ENCODE measurements at places on chromosomes 4 and X.

- DNase-seq, result no peak
Measured at GRCh38 chrX:48903290-48903689, 5.6 kb downstream of the PQBP1 start.

GRCh38 chrX:2500803-2501558, at the start of the genes DHRSX and ZBED1:
DHRSX (minus strand) TSS chrX:2500976; CDS start chrX:2500925, 51 bp downstream.
ZBED1 (minus strand) TSS chrX:2500976; CDS start chrX:2490719, 10,257 bp downstream.
- peak; percentile 55 for DNase-seq

DNA sequence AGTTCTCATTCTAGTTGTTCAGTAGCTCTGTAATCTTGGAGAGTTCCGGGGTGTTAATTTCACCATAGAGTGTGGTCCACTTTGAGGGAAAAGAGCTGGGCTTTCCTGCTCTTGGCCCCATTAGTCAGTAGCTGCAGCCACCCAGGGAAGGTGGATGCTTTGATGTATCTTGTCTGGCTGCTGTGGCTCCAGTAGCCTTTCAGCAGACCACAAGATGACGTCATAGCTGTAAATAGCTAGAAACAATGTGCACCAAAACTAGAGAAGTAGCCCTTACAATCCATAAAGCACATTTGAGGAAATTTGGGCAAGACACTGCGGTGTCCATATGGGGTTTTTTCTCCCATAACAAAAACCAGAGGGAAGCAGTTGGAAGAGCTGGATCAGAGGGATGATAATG, 32.9 kb upstream of the PRPS2 start:
- no peak for DNase-seq

DNA sequence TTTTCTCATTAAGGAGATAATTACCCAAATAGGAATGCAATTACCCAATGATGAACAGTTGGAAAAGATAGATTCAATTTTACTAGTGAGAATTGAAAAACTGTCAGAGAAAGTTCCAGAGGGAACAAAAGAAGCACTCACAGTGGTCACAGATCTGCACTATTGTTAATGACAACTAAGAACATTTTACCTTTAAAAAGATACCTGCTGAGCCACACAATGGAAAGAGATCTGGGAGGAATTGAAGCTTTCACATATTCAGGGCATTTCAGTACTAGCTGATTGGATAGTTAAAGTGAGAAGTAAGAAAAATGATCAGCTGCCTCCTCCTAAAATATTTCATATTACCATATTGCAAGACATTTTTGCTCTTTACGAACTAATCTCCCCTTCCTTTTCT, 1822.2 kb downstream of the STIM2 start:
- DNase-seq, result no peak

GRCh38 chr4:76546759-76547742, 112.0 kb downstream of the SHROOM3 start:
- no peak for DNase-seq

DNA sequence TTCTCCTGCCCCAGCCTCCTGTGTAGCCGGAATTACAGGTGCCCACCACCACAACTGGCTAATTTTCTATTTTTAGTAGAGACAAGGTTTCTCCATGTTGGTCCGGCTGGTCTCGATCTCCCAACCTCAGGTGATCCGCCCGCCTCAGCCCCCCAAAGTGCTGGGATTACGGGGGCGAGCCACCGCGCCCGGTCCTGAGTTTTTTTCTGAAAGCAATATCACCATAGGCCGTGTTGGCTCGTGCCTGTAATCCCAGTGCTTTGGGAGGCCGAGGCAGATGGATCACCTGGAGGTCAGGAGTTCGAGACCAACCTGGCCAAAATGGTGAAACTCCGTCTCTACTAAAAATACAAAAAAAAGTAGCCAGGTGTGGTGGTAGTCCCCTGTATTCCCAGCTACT, 136.3 kb upstream of the TECRL start:
- DNase-seq, result no peak

- DNase-seq, result no peak
Measured at GRCh38 chr4:79684516-79684915, 276.5 kb upstream of the GK2 start.

DNA sequence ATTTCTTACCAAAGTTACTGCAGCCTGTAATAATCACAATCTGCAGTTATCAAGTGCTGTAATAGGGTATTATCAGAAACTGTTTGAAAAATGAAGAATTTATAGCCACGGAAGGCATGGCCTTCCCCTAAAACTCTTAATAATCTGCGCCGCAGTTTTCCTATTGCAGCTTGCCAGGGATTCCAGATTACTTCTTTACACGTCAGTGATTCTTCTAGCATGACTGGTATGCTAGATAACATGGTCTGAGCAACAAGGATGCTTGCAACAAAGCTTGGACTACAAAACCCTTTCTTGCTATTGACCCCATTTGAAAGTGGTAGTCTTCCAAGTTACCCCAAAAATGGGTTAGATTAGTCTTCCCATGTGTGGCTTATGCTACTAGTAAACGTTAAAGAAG, 47.2 kb upstream of the GK2 start:
- DNase-seq, result no peak

- DNase-seq, result no peak
Measured at GRCh38 chr4:145511913-145512522, 30.4 kb downstream of the SMAD1 start.

- DNase-seq, result peak; percentile 13
Measured at GRCh38 chr4:112119353-112119783, 25.9 kb upstream of the FAM241A start.

GRCh38 chrX:103343105-103343504, 13.1 kb downstream of the TCEAL7 start:
- peak; percentile 37 for DNase-seq

DNA sequence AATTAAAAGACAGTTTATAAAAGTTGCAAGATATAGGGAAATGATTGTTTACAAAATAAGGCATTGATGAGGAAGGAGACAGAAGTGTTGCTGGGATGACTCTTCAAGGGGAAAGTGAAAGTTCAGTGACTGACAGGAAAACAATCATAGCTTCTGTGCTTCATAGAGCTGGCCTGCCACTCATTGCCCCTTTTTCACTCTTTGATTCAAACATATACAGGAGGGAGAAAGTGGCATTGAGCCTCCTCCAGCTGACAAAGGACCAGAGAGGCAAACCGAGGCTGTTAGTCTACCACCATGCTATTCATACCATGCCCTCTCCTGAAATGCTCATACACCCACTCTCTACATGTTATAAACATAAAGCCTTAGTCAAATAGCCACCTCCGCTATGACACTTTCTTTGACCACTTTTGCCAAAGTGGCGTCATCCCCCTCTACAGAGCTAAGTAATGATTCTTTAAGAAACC, 79.2 kb upstream of the ATOH1 start:
- DNase-seq, result no peak

- no peak for DNase-seq
Measured at GRCh38 chr4:149055624-149056023, 613.4 kb upstream of the NR3C2 start.

DNA sequence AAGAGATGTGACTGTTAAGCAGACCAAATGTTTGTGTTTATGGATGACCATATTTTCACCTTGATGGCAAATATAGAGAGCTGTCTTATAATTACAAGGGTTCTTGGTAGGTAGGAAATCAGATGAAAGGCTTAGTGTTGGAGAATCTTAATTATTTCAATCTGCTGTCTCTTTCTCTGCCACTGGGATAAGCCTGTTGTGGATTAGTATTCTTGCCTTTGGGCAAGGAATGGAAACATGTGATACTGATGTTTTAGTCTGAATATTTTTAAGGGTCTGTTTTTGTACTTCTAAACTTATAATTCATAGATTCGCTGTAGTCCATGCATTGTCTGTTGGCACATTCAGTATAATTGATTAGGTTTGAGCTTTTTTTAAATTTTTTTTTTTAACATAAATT, 23.7 kb upstream of the NUDT6 start:
- DNase-seq, result no peak

DNA sequence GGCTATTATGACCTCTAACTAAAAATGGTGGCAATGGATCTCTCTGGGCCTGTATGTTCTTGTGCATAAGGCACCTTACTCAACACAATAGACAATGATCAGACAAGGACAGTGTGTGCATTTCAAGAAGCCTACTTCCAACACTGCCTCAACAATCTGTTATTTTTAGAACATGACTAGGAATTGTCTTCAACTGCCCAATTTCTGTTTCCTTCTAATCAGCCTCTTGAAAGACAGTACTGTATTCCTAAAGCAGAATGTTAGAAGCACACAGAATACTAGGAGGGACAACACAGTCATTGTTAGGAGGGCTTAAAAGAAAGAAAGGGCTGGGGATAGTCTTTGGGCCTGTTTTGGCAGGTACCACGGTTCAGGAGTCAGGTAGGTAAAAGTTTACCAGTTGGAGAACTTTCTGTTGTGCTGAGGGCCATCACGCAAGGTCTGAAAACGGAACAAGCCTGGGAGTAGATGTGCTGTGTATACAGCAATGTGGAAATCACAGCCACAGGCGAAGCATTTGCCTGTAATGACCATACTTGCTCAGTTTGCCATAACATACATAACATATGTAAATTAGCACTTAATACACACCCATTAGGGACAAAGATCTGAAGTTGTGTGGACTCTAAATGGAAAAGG, 100.8 kb upstream of the ATXN3L start:
- no peak for DNase-seq

DNA sequence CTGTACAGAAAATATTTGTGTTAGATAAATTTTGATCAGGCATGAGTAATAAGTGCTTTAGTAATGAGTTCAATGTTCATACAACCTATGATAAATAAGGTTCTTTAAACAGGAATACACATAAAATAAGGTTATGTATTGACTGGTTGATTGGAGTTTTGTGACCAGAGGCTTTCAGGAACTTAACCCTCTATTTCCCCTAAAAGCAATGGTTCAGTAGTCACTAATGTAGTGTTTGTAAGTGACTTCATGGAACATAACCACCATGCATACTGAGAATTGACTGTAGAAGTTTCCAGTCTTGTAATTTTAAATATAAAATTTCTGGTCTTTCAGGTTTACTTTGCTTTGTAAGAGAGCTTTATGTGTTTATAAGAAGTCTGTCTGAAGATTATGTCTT, 28.1 kb downstream of the HPGD start:
- no peak for DNase-seq

GRCh38 chr4:156969911-156970310, 1.7 kb downstream of the PDGFC start:
- no peak for DNase-seq

- no peak for DNase-seq
Measured at GRCh38 chrX:40158036-40158706, 60.4 kb upstream of the BCOR start.

GRCh38 chrX:67545036-67545821, 1.4 kb downstream of the AR start:
- DNase-seq, result no peak

DNA sequence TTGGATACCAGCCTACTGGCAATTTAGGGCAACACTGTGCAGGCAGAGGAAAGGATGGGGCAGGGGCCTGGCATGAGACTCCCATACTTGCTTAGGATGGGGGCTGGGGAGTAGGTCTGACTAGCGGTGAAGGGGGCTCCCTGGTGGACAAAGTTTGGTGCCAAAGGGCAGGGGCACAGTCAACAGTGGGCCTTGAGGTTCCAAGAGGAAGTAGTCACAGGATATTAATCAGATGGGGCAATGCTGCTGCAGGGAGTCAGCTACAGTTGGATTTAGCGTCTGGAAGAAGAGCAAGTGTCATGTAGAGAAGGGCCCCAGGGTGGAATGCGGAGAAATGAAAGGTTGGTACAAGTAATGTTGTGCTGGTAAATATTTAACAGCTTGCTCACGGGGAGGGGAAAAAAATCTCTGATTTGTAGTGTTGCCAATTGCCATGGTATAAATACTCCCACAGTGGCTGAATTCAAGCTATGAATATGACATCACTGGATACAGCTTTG, 139.4 kb downstream of the PJA1 start:
- DNase-seq, result no peak

- no peak for DNase-seq
Measured at GRCh38 chrX:137746289-137746688, 180.4 kb downstream of the ZIC3 start.

DNA sequence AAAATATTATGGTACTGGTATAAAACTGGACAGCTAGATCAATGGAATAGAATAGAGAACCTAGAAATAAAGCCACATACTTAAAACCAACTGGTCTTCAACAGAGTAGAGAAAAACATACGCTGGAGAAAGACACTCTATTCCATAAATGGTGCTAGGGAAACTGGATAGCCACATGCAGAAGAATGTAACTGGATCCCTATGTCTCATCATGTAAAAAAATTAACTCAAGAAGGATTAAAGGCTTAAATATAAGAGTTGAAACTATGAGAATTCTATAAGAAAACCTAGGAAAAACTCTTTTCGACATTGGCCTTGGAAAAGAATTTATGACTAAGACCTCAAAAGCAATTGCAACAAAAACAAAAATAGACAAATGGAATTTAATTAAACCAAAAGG, 114.6 kb downstream of the PCDH18 start:
- no peak for DNase-seq

- no peak for DNase-seq
Measured at GRCh38 chr4:142614621-142615323, 231.3 kb downstream of the INPP4B start.

DNA sequence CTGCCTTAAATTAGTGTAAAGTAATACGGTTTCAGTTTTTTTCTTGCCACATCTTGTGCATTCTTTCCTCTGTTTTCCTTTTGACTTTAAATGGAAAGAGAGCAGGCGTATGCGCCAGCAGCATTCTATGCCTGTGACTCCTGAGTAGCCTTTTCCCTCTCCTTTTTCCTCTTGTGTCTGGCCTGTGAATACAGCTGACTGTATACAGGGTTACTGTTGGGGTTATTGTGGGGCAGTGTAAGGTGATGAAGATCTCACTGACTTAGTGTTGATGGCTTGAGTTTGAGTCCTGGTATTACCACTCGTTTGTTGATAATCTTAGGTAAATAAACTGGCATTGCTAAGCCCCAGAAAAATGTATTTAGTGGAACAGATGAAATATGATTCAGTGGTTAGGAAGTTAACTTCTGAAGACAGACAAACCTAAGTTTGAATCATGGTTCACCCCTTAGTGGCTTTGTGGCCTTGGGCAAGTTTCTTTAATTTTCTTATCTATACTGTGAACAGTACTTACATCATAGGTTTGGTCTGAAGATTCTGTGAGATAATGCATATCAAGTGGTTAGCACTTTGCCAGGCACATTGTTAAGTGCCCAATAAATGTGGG, 105.1 kb downstream of the FNIP2 start:
- peak; percentile 29 for DNase-seq

GRCh38 chr4:163815776-163816175, 321.3 kb downstream of the TMA16 start:
- no peak for DNase-seq

DNA sequence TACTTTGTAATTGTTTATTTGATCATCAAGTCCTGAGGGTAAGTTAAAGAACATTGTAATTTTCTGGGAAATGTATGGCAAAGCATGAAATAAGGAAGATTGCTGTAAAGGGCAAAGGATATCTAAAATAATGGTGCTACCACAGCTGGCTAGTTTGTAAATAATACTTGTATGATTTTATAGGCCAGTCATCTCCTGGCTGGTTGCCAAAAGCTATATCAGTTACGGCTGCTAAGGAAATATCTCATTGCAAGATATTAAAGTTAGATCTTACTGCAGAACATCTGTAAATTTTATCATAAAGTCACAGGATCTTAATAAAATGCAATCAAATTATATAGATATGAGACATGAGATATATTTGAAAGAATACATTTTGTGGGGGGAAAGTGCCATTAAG, 150.8 kb upstream of the CXCL13 start:
- no peak for DNase-seq

Measured in CD4-positive, alpha-beta T cell treated with Interferon alpha-2 for 1 hour (primary cell).